ENCODE measurements at places on chromosomes 5 and 9.

- DNase-seq, result no peak
Measured at GRCh38 chr5:79983618-79984017, 7.4 kb downstream of the MTX3 start.

- no peak for DNase-seq
Measured at GRCh38 chr9:120741701-120742100, 27.4 kb upstream of the MEGF9 start.

DNA sequence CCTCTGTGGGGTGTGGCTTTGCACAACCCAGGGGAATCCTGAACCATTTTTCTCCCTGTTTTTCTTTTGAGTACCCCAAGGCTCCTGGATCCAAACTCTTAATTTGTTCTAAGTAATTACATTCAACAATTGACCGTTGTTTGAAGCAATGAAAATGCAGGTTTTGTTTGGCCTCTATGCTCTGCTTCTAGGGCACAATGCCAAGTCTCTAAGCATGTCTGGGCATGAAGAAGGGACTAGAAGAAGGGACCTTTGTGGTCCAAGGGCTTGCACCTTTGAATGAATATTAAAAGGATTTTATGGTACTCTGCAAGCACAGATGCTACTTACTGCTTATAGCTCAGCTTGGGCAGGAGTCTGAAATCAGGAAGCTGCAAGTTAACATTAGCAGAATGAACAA is 6.6 kb upstream of the ENC1 start:
- no peak for DNase-seq

GRCh38 chr9:113148781-113149510 is 1.9 kb upstream of the SLC31A2 start:
- DNase-seq, result no peak

- no peak for DNase-seq
Measured at GRCh38 chr5:112951124-112951702, 25.4 kb upstream of the DCP2 start.

- no peak for DNase-seq
Measured at GRCh38 chr9:33250458-33250995, 10.6 kb downstream of the SPINK4 start.

- no peak for DNase-seq
Measured at GRCh38 chr5:96884995-96885394, 8.7 kb downstream of the ERAP2 start.

DNA sequence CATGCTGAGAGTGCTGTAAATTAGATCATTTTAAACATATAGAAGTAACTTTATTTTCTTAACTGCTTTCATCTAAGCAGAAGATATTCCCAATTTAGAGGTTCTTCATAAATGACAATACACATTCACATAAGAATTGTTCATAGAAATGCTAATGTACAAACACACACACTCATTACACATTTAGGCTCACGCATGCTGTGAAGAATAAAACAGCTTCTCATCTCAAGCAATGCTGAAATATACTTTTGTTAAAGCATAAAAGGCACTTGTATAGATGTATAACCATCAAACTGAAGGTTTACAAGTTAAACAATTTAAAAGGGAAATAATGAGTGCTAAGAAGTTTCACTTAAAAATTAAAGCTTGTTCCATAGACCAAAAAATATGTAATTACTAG is 18.1 kb upstream of the FTMT start:
- DNase-seq, result no peak

- DNase-seq, result no peak
Measured at GRCh38 chr5:95557841-95558240, 2.9 kb downstream of the ARSK start.

DNA sequence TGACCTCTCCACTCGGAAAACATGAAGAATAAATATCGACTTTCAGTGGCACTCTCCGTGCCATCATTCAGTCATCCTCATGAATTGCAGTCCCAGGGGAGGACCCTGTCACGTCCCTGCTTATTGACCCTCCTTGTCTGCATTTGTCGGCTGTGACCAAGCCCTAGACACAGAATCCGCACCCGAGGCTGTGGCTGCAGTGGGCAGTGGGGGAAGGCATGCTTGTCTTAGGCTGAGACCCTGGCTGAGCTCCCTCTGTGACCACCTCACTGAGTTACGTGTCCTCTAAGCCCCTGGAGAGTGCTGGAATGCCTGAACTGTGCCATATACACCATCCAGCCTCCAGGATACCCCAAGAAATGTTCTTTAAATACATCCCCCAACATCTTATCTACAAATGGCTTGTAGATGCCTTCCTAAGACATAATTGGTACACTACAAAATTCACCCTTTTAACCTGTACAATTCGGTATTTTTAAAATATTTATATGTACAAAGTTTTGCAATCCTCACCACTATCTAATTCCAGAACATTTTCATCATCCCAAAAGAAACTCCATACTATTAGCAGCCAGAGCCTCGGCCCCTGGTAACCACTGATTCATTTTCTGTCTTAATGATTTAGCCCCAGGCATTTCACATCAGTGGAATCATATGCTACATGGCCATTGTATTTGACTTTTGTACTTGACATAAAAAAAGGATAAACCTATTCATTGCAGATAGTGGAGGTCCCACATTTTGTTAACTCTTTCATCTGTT is 80.8 kb upstream of the ICE1 start:
- DNase-seq, result no peak

DNA sequence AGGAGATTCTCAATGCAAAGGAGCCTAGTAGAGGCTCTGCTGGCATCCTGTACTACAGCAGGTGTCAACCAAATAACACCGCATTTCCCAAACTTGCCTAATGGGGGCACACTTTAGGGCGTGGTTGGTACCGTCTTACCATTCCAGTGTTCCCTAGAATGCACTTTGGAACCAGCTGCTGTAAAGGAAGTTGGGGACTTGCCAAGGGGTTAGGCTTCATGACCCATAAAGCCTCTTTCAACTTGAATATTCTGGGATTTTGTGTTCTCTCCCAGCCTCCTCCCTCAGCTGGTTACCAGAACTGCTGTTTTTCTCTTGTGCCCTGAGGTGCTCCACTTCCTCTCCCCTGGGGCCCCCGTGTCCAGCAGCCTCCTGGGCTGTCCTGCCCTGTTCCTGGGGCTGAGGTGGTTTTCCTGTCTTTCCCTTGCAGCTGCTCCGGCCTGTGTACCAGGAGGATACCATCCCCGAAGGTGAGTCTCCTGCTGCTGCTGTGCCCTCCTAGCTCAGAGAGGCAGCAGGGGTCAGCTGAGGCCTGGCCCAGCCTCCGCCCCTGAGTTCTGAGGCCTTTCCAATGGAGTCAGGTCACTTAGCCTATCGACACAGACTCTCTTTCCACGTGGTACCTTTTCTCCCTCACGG is 44.7 kb downstream of the RGS3 start:
- DNase-seq, result no peak

- no peak for DNase-seq
Measured at GRCh38 chr5:59666440-59667068, 227.0 kb downstream of the PDE4D start.

All from stimulated activated CD8-positive, alpha-beta memory T cell treated with anti-CD3 and anti-CD28 coated beads, Interleukin-15, amount 100 ng/mL, for 1 hour (primary cell).